Osteocyte (in vitro differentiated cells): ENCODE measurements at places on chromosomes 13 and 19.

DNA sequence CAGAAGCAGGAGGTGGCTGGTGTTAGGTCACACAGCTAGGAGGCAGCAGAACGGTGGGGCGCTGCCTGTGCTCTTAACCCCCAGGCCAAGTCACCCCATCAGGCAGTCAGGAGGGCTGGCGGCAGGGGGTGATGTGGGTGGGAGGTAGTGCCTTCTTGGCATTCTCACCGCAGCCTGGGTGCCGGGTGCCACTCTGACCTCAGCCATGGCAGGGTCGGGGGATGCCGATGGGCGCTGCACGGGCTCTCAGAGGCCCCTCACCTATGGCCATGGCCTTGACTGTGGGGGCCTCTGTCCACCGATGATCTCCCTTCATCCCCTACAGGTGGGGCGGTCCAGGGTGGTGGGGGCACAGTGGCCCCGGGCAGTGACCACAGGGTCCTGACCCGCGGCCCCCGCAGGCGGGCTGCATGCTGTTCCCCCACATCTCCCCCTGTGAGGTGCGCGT is 5.6 kb downstream of the PTOV1 start:
- peaks cover 29% of the 10 kb centered on the region for H3K4me1 ChIP-seq
- no peak overlapping the region for H3K27ac ChIP-seq
- H3K36me3 ChIP-seq, result peaks cover 21% of the 10 kb centered on the region
- no peak overlapping the region for H3K4me3 ChIP-seq
- no peak for DNase-seq

DNA sequence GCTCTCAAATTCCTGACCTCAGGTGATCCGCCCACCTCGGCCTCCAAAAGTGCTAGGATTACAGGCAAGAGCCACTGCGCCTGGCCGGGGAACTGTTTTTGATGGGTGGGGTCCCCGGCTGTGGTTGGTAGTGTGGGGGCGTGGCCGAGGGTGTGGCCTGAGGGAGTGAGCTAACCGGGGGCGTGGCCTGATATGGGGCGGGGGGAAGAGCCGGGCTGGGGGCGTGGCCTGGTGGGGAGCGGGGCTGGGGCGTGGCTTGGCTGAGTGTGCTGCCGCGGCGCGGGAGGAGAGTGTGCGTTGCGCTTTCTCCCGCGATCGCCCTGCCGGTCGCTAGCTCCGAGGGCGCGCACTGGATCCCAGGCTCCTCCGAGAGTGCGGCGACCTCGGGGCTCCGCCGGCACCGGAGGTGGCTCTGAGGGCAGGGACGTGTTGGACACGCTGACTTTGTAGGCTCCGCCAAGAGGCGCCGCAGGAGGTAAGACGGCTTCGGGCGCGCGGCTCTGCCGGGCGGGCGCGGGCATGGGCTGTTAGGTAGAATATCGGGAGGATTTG is at the start of gene SPATA13:
Gene SPATA13, plus strand, starts transcription at position 263 of the 552 bp plus-strand sequence. CDS start 62,210 bp downstream, outside the sequence.
- H3K4me1 ChIP-seq, result peaks cover 28% of the 10 kb centered on the region
- no peaks in the 10 kb centered on the region for H3K36me3 ChIP-seq
- H3K4me3 ChIP-seq, result peak within 1 kb of the TSS; percentile 79
- DNase-seq, result peak; percentile 96
- no peaks in the 10 kb centered on the region for H3K27me3 ChIP-seq

GRCh38 chr13:36819739-36820090 is 693 bp downstream of the RFXAP start:
- H3K36me3 ChIP-seq, result no peaks in the 10 kb centered on the region
- H3K27me3 ChIP-seq, result peaks cover 3% of the 10 kb centered on the region
- peak overlapping the region; percentile 75 for H3K27ac ChIP-seq

DNA sequence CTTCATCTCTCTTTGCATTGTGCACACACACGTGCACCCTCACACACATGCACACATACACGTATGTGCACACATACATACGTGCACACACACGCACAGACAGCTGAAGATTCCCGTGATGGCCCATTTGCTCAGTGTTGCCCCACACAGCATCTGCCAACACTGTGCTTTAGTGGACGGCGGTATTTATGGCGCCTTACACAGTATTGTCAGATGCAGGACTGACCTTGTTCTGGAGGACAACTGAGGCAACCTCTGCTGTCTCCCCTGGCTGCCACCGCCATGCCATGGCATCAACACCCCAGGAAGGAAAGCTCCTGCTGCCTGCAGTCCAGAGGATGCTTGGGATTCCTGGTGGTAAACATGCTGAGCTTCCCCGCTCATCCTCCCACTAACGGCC is 316.4 kb downstream of the TEX29 start:
- no peaks in the 10 kb centered on the region for H3K36me3 ChIP-seq
- H3K4me3 ChIP-seq, result no peak overlapping the region
- no peak overlapping the region for H3K27ac ChIP-seq
- H3K27me3 ChIP-seq, result no peaks in the 10 kb centered on the region
- DNase-seq, result peak; percentile 64

DNA sequence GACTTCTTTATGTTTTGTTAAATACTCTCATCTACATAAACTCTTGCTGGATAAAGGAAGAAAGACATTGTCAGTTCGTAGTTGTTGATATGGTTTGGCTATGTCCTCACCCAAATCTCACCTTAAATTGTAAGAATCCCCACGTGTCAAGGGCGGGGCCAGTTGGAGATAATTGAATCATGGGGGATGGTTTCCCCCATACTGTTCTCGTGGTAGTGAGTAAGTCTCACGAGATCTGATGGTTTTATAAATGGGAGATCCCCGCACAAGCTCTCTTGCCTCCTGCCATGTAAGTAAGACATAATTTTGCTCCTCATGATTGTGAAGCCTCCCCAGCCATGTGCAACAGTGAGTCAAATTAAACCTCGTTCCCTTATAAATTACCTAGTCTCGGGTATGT is 3.6 kb downstream of the ADGRE1 start:
- H3K4me1 ChIP-seq, result no peaks in the 10 kb centered on the region
- no peak overlapping the region for H3K4me3 ChIP-seq
- H3K27ac ChIP-seq, result no peak overlapping the region

DNA sequence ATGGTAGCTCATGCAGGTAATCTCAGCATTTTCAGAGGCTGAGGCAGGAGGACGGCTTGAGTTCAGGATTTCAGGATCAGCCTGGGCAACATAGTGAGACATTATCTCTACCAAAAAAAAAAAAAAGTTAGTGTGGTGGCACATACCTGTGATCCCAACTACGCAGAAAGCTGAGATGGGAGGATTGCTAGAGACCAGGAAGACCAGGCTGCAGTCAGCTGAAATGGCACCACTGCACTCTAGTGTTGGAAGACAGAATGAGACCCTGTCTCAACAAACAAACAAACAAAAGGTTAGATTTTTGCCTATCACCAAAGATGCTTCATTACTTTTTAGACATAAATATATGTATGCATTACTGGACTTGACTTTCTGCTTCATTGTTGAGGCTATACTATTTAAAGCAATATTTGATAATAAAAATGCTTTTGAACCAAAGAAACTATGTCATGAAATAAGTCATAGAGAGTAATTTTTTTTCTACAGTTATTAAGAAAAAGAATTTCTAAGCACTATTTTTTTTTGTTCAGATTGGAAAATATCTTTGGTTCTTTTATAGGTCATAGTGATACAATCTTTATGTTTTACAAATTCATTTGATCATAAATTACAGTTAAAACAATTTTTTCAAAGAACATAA is 1180.1 kb upstream of the ATXN8OS start:
- no peaks in the 10 kb centered on the region for H3K4me1 ChIP-seq
- no peak overlapping the region for H3K4me3 ChIP-seq
- no peak for DNase-seq
- no peaks in the 10 kb centered on the region for H3K36me3 ChIP-seq
- H3K27ac ChIP-seq, result no peak overlapping the region

GRCh38 chr19:3800996-3801395 is 14.8 kb upstream of the MATK start:
- peaks cover 30% of the 10 kb centered on the region for H3K27me3 ChIP-seq
- H3K4me3 ChIP-seq, result no peak overlapping the region
- DNase-seq, result no peak
- H3K4me1 ChIP-seq, result peaks cover 4% of the 10 kb centered on the region
- H3K36me3 ChIP-seq, result no peaks in the 10 kb centered on the region

- peak; percentile 83 for DNase-seq
- no peak overlapping the region for H3K4me3 ChIP-seq
- peak overlapping the region; percentile 64 for H3K27ac ChIP-seq
- no peaks in the 10 kb centered on the region for H3K27me3 ChIP-seq
- H3K36me3 ChIP-seq, result peaks cover 23% of the 10 kb centered on the region
Measured at GRCh38 chr13:110265682-110266430, 41.1 kb downstream of the COL4A1 start.

GRCh38 chr13:100128373-100128772 is 39.5 kb downstream of the PCCA start:
- H3K4me3 ChIP-seq, result no peak overlapping the region
- no peak overlapping the region for H3K27ac ChIP-seq
- no peak for DNase-seq

DNA sequence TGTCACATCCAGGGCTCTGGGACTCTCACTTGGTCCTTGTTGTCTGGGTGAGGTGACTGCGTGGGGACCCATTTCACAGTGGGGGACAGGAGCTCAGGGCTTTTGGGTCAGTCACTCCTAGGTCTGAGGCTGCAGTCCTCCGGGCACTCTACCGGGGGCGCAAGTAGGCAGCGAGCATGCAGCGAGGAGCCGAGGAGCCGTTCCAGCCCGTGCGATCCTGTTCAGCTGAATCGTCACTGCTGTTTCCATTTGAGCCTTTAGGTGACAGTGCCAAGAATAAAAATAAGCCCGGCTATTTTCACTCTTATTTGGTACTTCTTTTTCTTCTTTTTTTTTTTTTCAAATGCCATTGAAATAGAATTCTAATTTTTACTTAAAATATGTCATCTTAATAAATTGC is 126.5 kb downstream of the ZNF536 start:
- no peaks in the 10 kb centered on the region for H3K27me3 ChIP-seq
- no peaks in the 10 kb centered on the region for H3K36me3 ChIP-seq
- DNase-seq, result no peak
- no peak overlapping the region for H3K27ac ChIP-seq
- H3K4me3 ChIP-seq, result no peak overlapping the region

GRCh38 chr19:17718550-17718946 is 732 bp upstream of the MAP1S start:
- peaks cover 31% of the 10 kb centered on the region for H3K4me1 ChIP-seq
- peak overlapping the region; percentile 45 for H3K27ac ChIP-seq
- H3K27me3 ChIP-seq, result no peaks in the 10 kb centered on the region
- peak overlapping the region; percentile 83 for H3K4me3 ChIP-seq
- no peak for DNase-seq
- no peaks in the 10 kb centered on the region for H3K36me3 ChIP-seq

GRCh38 chr19:38654628-38655055 is 7.2 kb downstream of the ACTN4 start:
- DNase-seq, result no peak
- H3K27me3 ChIP-seq, result no peaks in the 10 kb centered on the region
- H3K4me3 ChIP-seq, result peak overlapping the region; percentile 33
- peak overlapping the region; percentile 99 for H3K27ac ChIP-seq
- peaks cover 8% of the 10 kb centered on the region for H3K36me3 ChIP-seq

GRCh38 chr13:68850160-68850559 is 1257.5 kb upstream of the ATXN8OS start:
- no peak overlapping the region for H3K27ac ChIP-seq
- no peaks in the 10 kb centered on the region for H3K4me1 ChIP-seq
- no peak for DNase-seq
- no peaks in the 10 kb centered on the region for H3K36me3 ChIP-seq
- no peak overlapping the region for H3K4me3 ChIP-seq
- no peaks in the 10 kb centered on the region for H3K27me3 ChIP-seq

- H3K4me1 ChIP-seq, result peaks cover 19% of the 10 kb centered on the region
- H3K4me3 ChIP-seq, result no peak overlapping the region
- DNase-seq, result no peak
- H3K27ac ChIP-seq, result no peak overlapping the region
- H3K27me3 ChIP-seq, result no peaks in the 10 kb centered on the region
Measured at GRCh38 chr13:51276636-51277035, 54.4 kb downstream of the FAM124A start.

GRCh38 chr13:101708115-101708514 is 255.6 kb downstream of the ITGBL1 start:
- no peak overlapping the region for H3K4me3 ChIP-seq
- H3K27ac ChIP-seq, result peak overlapping the region; percentile 29
- H3K27me3 ChIP-seq, result no peaks in the 10 kb centered on the region
- H3K36me3 ChIP-seq, result peaks cover 90% of the 10 kb centered on the region
- peaks cover 48% of the 10 kb centered on the region for H3K4me1 ChIP-seq
- no peak for DNase-seq

GRCh38 chr19:17951990-17952976 is 14.6 kb upstream of the KCNN1 start:
- peaks cover 60% of the 10 kb centered on the region for H3K27me3 ChIP-seq
- no peak for DNase-seq
- peaks cover 31% of the 10 kb centered on the region for H3K4me1 ChIP-seq
- no peak overlapping the region for H3K27ac ChIP-seq

DNA sequence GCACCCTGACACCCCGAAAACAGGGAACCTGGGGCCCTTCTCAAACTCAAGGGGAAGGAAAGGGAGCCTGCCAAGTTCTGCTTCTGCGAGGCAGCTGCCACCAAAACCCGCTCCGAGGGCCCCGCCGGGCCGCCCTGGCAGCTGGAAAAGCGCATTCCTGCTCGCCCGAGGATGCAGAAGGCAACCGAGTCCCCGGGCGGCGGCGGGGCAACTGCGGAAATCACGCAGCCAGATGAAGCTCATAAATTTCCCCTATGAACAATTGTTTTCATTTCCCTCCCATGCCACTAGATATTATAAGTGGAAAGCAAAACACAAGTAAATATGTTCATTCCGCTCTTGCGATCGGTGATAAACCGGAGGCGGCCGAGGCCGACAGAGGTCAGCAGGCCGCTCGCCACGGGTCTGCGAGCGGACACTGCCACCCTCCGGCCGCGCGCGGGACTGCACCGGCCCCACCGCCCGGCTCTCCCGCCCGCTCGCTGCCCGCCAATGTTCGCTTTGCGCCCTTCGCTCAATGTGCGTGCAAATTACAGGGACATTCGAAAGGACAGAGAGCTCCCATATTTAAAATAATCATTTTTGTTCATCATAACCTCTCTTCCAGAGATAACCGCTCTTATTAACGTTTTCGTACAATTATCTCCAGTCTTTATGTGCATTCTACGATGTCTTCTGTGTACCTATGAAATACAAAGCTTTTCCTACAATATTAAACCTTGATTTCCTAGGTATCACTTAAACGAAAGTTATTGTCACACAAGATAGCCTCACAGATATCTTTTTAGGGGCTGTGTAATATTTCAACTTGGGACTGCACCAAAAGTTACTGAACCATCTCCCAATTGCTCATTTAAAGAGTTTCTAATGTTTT is 120.8 kb upstream of the ZNF507 start:
- peaks cover 19% of the 10 kb centered on the region for H3K27me3 ChIP-seq
- H3K36me3 ChIP-seq, result no peaks in the 10 kb centered on the region
- peaks cover 2% of the 10 kb centered on the region for H3K4me1 ChIP-seq
- DNase-seq, result peak; percentile 83
- peak overlapping the region; percentile 67 for H3K4me3 ChIP-seq
- H3K27ac ChIP-seq, result no peak overlapping the region

GRCh38 chr19:6458695-6459261 is 814 bp downstream of the SLC25A23 start:
- no peak for DNase-seq
- peak overlapping the region; percentile 89 for H3K4me3 ChIP-seq

- H3K36me3 ChIP-seq, result no peaks in the 10 kb centered on the region
- DNase-seq, result no peak
- peaks cover 8% of the 10 kb centered on the region for H3K4me1 ChIP-seq
- peak overlapping the region; percentile 56 for H3K27ac ChIP-seq
Measured at GRCh38 chr19:17848595-17849292, 962 bp upstream of the JAK3 start.

- peaks cover 2% of the 10 kb centered on the region for H3K4me1 ChIP-seq
- H3K27ac ChIP-seq, result no peak overlapping the region
- no peak overlapping the region for H3K4me3 ChIP-seq
- H3K36me3 ChIP-seq, result no peaks in the 10 kb centered on the region
- H3K27me3 ChIP-seq, result no peaks in the 10 kb centered on the region
Measured at GRCh38 chr19:14333101-14333871, 48.0 kb upstream of the ADGRE5 start.

GRCh38 chr13:99403458-99403971 is 96.3 kb upstream of the GPR183 start:
- no peak overlapping the region for H3K27ac ChIP-seq
- no peak for DNase-seq
- H3K4me3 ChIP-seq, result no peak overlapping the region
- H3K27me3 ChIP-seq, result peaks cover 36% of the 10 kb centered on the region
- H3K4me1 ChIP-seq, result no peaks in the 10 kb centered on the region
